ENCODE measurements at places on chromosomes 1 and 21.

- no peak for DNase-seq
Measured at GRCh38 chr1:208008534-208008933, 97.6 kb upstream of the CD34 start.

DNA sequence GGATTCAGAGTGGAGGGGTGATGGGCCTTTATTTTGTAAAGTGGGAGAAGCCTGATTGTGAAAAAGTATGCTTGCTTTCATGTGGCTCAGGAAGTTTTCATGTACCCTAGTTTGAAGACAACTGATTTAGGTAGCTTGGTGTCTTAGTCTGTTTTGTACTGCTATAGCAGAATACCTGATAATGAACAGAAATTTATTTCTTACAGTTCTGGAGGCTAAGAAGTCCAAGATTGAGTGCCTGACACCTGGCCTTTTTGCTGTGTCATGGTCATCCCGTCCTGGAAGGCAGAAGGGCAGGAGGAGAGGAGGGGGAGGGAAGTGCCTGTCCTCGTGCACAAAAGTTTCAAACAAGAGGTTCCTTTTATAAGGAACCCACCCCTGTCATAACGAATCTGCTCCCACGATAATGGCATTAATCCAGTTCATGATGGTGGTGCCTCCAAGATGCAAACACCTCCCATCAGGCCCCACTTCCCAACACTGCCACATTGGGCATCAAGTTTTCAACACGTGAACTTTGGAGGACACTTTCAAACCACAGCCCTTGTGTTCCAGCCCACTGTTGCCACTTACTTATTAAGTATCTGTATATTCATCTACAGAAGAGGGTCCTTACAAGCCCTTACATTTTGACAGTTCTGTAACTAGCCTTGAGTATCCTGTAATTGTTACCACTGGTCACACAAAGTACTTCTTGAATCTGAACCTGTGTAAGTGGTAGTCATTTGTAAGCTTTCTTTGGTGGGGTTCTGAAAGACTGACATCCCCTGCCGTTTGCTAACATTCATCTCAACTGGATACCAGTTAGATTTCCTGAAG lies 9.5 kb downstream of the UCK2 start:
- no peak for DNase-seq

DNA sequence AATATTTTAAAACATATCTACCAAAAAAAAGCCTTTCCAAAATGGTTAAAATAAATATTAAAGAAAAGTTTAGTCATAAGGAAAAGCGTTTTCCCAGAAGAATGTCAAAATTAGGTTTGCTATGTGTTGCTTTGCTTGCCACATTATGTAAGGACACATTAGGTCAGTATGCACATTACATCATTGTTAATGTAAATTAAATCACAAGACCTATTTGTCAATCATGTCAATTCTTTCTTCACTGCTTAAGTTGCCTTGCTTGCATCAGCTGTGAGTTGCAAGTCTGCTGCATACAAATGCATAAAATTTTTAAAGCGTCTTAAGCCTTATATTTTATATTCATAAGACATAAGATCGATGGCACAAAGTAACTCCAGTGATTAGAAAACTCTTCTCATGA lies 448.9 kb downstream of the PCP4 start:
- DNase-seq: no peak

GRCh38 chr1:17563494-17564281 lies 24.2 kb downstream of the ARHGEF10L start:
- no peak for DNase-seq

GRCh38 chr1:22228505-22228911 lies 85.6 kb upstream of the WNT4 start:
- DNase-seq: no peak

- DNase-seq: no peak
Measured at GRCh38 chr1:179702946-179703539, 40.0 kb upstream of the FAM163A start.

- no peak for DNase-seq
Measured at GRCh38 chr21:29245104-29245643, 53.5 kb upstream of the BACH1 start.

DNA sequence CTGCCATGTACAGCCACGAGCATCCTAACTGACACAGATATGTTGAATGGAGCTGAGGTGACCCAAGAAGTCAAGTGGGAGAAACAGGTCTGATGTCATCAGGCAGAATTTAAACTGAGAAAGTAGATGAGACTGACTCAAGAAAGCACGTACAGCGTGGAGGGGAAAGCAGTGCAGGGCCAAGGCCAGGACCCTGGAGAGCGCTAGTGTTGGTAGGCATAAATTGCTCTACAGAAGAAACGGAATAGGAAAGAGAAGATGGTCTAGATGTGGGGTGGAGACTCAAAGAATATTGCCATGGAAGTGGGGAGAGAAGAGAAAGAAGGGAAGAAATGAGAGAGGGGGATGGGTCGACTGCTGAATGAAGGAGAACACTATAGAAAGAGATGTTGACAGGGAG lies 45.3 kb upstream of the GJB5 start:
- no peak for DNase-seq

GRCh38 chr1:109894823-109895719 lies 15.6 kb upstream of the CSF1 start:
- DNase-seq: no peak

GRCh38 chr1:1603671-1604373 lies 3.9 kb upstream of the FNDC10 start:
- no peak for DNase-seq

DNA sequence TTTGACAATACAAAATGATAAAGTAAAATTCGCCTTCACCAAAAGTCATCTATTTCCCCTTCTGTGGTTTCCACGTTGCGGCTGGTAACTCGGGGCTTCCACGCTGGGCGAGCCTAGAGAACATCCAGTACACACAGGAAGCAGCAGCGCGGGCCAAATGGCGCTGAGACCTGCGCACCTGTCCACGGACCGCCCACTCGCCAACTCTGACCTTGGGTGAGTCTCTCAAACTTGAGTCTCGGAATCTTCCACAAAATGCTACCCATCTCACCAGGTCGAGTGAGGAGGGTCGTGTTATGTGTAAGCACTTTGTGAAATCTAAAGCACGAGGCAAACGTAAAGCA lies 820 bp upstream of the TTF2 start:
- DNase-seq: no peak

GRCh38 chr1:171438441-171438840 lies 46.9 kb upstream of the PRRC2C start:
- DNase-seq: no peak

DNA sequence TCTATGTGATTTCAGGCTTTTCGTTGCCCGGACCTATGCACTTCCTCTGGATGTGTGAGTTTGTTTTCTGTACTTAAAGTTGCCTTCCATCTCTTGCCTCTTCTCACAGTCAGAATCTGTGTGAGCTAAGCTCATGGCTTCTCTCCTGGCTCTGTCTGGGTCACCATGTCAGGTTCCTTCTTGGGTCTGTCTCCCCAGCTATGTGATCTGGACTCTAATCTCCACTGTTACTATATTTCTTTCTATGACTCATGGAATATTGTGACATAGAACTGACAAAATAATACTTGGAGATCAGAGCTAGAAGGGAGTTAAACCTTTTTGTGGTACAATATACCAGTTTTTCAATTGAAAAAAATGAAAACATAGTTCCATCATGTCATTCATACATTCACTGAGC lies 172.7 kb upstream of the FGGY start:
- DNase-seq: no peak

- DNase-seq: no peak
Measured at GRCh38 chr1:44422161-44422560, 17.1 kb downstream of the RNF220 start.

DNA sequence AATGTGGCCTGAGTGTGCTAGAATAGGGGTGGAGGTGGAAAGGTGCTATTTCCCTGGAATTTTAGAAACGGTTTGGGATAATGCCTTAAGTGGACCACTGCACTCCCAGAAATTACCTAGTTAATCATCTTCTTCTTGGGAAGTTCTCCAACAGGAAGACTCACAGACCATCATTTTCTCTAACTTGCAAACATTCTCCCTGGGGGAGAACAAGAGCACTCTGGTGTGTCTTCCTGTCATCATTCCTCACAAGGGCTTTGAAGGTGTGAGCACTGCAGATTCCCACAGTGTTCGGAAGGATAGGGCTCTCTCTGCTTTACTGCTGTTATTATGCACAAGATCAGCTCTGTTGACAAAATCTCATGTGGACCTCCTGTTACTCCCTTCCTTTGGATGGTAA lies 54.9 kb upstream of the TSPAN2 start:
- no peak for DNase-seq

GRCh38 chr1:186089940-186090339 lies 285.1 kb downstream of the TPR start:
- DNase-seq: no peak

DNA sequence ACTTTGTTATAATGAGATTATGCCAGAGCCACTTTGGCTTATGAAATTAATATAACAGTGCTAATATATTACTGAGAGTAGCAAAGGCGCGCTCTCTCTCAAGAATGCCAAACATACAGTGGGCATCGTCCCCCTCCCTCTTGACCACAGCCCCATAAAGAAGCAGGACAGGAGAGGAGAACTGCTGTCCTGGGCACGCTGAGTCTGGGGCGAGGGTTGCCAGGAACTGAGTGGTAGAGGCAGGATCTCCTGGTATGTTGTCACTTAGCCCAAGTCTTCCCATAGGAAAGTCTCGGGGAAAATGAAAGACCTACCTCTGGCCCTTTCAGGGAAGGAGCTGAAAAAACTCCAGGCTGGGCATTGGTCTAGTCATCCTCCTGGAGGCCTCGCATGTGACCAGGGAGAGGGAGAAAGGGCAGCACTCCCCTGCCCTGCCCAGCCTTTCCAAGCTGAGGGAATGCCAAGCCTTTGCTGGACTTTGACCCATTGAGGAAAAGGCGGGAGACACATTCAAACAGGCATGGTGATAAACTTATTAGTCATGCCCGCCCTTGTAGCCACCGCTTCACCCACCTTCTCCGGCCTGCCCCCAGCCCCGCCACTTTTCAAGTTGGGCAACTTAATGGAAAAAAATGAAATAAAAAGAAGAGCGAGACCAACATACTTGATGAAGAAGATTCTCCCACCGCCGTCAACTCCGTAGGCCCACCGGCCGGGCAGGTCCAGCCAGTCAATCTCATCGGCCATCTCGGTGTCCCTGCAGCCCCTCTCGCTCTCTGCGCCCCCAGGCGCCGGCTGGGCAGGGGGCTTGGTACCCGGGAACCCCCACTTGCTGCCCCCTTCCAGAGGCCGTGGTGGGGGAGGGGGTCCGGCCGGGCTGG lies 17.4 kb upstream of the PLEKHA6 start:
- DNase-seq: no peak

DNA sequence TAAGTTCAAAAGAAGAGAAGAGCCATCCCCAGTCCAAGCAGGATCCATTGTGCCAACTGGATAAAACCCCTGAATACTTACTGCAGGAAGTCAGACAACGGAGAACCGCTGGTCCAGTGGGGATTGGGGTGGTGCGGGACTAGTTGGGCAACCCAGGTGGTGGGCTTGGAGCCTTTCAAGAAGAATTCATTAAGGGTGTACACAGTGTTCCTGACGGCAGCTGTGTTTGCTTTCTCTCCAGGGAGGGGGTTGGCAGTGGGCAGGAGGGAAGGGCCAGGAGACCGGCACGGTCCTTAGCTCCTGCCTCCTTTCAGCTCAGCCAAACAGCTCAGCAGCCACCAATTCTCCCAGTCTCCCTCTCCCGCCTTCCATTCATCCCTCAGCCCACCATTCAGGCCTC lies 7.1 kb upstream of the CDK18 start:
- DNase-seq: no peak

- DNase-seq: no peak
Measured at GRCh38 chr1:208731981-208732821, 488.0 kb upstream of the PLXNA2 start.

- DNase-seq: no peak
Measured at GRCh38 chr1:38273196-38273804, 226.7 kb upstream of the POU3F1 start.

- DNase-seq: no peak
Measured at GRCh38 chr1:33335020-33335419, 14.1 kb upstream of the A3GALT2 start.

DNA sequence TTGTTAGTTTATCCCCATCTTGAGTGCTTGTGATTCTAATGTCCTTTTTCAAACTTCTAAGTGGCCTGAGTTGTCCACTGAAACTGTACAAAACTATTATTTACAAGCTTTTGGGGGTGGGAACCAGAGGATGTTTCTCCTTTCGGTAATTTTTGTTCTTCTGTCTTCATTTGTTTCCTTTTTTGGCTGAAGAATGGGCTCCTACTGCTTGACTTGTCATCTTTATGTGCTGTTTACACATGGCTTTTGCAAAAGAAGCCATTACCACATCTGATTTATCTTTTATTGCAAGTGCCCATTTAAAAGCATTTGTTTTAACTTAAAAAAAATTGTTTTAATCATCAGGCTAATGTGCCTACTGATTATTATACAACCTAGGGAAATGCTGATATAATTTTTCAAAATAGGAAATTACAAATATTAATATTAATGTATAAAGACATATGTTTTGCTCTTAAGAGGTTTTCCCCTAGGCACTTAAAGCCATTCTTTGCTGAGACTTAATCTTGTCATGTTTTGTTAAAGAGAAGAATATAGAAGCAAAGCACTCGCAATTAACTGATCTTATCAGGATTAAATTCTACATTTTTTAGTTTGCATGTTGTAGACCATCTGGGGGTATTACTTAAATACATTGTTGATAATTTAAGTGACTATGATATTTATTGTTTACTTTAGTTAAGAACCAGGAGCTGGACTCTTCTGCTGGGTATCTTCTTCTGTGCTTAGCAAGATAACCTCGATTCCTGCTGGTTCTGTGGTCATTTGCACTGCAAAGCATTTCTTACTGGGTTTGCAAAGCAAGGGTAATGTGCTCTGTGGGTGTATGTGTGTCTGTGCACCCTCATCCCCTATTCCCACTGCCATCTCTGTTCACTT lies 40.1 kb downstream of the TMEM200B start:
- DNase-seq: no peak

- no peak for DNase-seq
Measured at GRCh38 chr1:217141711-217142110, 418.5 kb upstream of the ESRRG start.

DNA sequence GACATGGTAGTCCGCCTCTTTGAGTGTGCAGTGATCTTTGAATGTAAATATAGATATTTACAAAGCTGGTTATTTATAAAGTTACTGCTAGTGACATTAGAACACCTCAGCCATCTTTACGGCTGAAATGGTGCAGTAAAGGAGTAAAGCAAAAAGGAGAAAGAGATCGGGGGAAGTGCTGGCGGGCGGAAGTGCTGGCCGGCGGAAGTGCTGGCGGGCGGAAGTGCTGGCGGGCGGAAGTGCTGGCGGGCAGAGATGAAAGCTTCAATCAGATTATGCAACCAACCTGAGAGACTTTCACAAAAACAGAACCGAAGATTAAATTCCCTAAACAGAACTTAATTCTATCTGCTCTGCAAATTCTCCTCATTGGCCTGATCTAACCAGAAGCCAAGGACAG lies 1.4 kb upstream of the OR14A16 start:
- no peak for DNase-seq

GRCh38 chr21:41593760-41594138 lies 85.8 kb upstream of the TMPRSS2 start:
- DNase-seq: no peak

DNA sequence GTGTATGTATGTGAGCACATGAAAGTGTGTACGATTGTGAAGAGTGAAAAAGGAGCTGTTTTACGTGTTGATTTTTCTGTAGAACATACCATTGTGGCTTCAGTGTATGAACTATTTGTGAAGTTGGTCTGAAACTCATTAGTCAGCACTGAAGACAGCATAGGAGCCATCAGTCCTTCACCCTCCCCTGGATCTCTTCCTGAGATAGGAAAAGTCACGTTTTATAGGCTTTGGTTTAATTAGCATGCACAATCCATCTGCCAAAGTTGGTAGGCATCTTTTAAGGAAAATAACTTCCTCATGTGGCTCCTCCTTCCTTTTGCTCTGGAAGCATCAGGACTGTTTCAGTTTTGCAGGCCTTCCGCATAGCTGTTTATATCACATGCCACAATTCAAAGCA lies 1.4 kb upstream of the RABIF start:
- DNase-seq: no peak

- DNase-seq: no peak
Measured at GRCh38 chr1:54542962-54543539, 5.0 kb upstream of the ACOT11 start.
